ENCODE measurements at places on chromosomes 12 and 14. TPM values are rescaled to one million over a fixed set of nuclear protein-coding genes. Genes with fewer than 3 reads are reported as not detected.

The CLEC4A gene
- 0.67 TPM for polyA plus RNA-seq

The KRT2 gene
- polyA plus RNA-seq, result not detected

The GPRC5A gene
- 16.1 TPM for polyA plus RNA-seq

The PPM1H gene
- 0.13 TPM for polyA plus RNA-seq

The C14orf39 gene
- polyA plus RNA-seq, result 0.13 TPM

Measured in SK-N-SH (cell line).